Fibroblast of skin of left biceps (primary cell): ENCODE measurements at places on chromosomes 6 and 20.

GRCh38 chr20:1588533-1589460 lies 31.0 kb downstream of the SIRPB1 start:
- no peak for DNase-seq

DNA sequence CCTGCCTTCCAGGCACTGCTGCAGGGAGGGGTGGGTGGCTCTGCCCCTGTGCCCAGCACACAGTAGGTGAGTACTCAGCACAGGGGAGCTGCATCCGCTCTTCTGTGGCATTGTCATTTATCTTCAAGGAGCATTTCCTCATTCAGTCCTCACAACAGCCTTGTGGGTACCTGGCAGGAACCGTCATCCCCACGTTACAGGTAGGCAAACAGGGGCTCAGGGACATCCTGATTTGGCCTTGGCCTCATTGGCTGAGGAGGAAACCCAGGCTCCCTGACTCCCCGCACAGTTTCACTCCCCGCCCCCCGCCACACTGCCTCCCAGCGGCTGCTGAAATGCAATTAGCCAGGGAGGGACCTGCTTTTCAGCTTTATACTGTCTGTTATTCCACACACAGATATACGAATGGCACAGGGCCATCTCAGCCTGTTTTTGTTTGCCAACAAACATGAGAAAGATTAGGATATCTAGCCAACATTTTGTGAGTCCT lies 24.2 kb upstream of the PNPLA1 start:
- no peak for DNase-seq

GRCh38 chr6:101393829-101394251 lies 332 bp downstream of the GRIK2 start:
- DNase-seq = no peak

DNA sequence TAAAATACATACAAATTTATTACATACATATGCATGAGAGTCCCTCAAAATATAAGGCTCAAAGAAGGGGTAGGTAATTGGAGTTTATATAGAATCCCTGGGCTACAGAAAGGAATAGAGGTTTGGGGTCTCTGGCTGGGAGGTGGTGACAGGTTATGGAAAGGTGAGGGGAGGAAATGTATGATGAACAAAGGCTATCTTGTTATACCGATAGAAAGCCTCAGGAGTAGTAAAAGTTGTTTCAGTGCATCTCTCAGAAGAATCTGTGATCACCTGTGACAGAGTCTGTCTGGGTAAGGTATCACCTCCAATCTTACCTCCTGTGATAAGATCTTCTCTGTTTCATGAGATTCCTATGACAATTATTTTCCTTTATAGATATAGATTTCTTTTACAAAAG lies 252.9 kb upstream of the AGPAT4 start:
- DNase-seq = no peak

GRCh38 chr20:4465855-4466545 lies 255.7 kb upstream of the PRND start:
- DNase-seq = no peak

GRCh38 chr6:15254070-15254975 lies 8.5 kb downstream of the JARID2 start:
- no peak for DNase-seq

DNA sequence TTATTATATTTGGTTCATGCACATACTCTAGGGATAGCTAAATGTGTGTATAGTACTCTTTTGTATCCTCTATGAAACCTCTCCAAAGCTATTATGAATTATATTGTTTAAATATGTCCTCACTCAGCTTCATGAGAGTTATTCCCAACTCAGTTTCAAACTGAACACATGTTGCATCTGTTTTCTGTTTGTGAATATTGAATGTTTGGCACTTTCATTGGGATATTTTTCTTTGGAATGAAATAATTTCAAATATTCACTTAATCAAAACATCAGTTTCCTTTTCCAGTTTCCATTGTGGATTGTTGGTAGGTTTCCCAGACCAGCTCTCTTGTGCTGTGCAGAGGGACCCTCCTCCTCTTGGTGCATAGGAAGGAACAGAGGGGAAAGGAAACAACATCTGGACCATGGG lies 46.6 kb downstream of the HDAC2 start:
- DNase-seq = peak; percentile 73

GRCh38 chr6:23672737-23673136 lies 453.3 kb upstream of the NRSN1 start:
- no peak for DNase-seq

GRCh38 chr6:46130666-46131065 lies 877 bp downstream of the ENPP4 start:
- no peak for DNase-seq

- DNase-seq = no peak
These were observed 30.6 kb downstream of the TMEM14B start for GRCh38 chr6:10778230-10778629.

DNA sequence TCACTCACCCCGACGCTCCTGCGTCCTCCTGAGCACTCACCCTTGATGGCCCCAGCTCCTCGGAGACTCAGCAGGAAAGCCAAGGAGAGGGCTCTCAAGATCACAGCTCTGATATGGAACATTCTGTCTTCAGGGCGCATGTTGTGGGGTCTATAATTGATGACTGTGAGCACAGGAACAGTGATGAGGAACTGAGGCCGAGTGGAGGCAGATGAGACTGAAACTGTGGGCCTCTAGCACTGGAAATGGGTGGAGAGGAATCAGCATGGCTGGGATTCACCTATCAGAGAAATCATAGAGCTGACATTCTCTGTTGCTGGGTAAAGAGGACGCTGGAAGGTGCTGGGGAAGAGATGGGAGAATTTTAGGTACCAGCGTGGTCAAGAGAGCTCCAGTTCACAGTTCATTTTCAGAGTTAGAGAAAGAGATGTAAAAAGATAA lies at the start of gene HLA-DPA1:
Gene HLA-DPA1 (minus strand): TSS at position 219 of the 441 bp plus-strand sequence.
- no peak for DNase-seq

DNA sequence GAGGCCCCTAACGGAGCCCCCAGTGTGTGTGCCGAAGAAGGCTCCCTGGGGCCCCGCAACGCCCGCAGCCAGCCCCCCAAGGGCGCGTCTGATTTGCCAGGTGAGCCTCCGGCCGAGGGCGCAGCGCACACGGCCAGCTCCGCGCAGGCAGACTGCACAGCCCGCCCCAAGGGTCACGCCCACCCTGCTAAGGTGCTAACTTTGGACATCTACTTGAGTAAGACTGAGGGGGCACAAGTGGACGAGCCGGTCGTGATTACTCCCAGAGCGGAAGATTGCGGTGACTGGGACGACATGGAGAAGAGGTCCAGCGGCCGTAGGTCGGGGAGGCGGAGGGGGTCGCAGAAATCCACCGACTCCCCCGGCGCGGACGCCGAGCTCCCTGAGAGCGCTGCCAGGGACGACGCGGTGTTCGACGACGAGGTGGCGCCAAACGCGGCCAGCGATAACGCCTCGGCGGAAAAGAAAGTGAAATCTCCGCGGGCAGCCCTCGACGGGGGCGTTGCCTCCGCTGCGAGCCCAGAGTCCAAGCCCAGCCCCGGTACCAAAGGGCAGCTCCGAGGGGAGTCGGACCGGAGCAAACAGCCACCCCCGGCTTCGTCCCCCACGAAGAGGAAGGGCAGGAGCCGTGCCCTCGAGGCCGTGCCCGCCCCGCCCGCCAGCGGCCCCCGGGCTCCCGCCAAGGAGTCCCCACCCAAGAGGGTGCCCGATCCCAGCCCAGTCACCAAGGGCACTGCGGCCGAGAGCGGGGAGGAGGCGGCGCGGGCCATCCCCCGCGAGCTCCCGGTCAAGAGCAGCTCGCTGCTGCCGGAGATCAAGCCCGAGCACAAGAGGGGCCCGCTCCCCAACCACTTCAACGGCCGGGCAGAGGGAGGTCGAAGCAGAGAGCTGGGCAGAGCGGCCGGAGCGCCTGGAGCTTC lies 117.0 kb downstream of the RTN4IP1 start:
- no peak for DNase-seq

- DNase-seq = no peak
These were observed 108.6 kb downstream of the ESR1 start for GRCh38 chr6:151916075-151916474.

DNA sequence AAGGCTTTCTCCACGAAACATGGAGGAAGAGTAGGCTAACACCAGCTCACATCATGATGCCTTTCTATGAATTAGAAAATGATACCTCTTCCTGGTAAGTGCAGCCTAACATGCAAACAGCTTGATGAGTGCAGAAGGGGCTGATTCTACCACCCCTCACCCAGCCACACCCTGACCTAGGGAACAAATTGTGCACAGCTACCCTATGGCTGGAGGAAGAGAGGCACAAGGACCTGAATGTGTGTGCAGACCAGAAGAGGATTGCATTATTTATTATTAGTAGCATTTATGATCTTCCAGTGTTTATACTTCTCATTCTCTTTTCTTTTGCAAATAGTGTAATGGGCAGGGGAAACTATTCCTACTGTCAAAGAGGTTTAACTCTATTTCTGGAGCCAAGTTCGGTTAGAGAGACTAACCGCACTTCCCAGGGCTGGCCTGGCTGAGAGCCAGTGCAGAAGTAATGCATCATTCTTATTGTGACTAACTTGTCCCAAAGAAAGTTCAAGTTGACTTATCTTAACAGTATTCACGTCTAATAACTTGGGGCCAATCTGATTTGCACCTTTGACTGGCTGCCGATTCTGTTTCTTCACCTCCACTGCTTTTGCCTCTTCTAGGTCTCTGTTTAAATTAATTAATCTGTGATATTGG lies 237.5 kb downstream of the CD83 start:
- DNase-seq = peak; percentile 78

GRCh38 chr6:224350-224749 lies 67.9 kb upstream of the DUSP22 start:
- no peak for DNase-seq

DNA sequence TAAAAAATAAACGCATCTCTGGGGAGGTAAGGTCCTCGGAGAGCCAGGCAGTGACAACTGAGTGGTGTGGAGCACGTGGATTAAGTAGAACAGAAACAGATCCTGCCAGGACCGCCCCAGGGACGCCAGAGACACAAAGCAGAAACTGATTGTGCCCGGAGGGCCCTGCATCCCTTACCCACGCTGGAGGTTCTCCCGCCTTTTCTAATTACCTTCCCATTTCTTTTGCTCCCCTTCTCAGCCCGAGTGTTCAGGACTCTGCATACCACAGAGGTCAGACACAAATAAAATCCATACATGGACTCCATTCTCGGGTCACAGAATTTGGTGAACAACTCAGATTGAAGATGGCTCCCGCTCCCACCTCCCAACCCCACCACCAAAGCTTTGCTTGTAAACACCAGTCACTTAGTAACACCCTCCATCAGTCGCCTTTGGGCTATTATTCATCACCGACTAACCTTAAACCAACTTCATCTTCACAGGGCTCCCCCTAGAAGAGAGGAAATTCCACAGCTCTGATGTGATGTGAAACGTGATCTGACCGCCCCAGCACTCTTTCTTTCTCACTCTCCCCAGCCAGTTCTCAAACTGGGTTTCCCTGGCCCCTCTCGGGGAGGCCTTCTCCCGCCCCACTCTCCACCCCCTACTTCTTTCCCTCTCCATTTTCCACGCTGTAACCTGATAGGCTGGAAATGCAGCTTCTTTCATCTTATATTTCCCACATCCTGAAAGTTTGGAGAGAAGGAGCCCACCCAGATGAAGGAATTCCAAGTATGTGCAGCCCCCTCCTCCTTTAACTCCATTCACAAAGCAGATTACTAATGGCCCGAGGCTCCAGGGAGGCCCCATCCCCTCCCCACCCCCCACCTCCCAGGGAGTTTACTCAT lies 32.5 kb upstream of the PIM1 start:
- peak; percentile 99 for DNase-seq

DNA sequence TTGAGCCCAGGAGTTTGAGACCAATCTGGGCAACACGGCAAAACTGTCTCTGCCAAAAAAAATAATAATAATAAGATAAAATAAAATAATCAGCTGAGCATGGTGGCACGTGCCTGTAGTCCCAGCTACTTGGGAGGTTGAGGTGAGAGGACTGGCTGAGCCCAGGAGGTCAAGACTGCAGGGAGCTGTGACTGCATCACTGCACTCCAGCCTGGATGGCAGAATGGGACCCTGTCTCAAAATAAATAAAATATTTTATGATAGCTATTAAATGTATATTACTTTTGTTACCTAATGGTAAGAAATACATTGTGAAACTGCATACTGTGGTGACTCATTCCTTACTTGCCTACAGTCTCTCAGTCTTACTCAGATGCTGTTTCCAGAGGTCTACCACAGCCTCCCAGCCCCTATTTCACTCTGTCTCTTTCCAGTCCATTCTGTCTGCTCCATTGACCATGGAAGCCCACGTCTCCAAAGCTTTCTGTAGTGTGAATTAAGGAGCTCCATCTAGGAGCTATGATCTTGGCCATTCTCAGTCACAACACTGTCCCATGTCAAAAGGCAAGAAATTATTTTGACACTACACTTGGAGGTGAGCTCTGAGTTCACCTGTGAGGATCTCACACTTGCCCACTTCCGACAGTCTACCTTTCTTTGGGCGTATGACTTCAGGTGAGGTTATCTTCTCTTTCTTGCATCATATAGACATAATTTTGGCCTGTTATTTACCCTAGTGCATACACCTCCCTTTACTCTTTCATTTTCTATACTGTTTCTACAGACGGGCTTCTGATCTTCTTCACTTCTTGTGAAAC lies 22.4 kb upstream of the SNX9 start:
- no peak for DNase-seq

GRCh38 chr6:21777846-21778245 lies 184.3 kb downstream of the SOX4 start:
- no peak for DNase-seq

- DNase-seq = no peak
These were observed 38.9 kb downstream of the SNRNP48 start for GRCh38 chr6:7628909-7629308.

GRCh38 chr6:163741743-163742363 lies 327.3 kb downstream of the QKI start:
- no peak for DNase-seq

DNA sequence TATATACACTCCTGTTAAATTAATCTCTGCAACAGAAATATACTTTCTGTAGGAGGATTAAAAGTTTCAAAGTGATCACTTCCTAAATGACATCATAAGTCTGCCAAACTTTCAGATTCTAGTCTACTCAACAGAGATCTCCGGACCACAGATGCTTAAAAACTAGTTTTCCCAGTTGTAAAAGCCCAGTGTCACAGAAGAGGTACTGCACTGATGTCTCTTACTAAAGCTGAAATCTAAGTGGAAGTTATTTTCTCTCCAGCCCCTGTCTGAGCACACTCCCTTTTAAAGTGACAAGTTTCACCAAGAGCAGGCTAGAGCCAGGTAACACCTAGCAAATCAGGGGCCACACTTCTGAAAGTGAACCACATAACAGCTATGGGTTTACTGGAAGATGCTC lies 71.6 kb upstream of the DST start:
- no peak for DNase-seq

DNA sequence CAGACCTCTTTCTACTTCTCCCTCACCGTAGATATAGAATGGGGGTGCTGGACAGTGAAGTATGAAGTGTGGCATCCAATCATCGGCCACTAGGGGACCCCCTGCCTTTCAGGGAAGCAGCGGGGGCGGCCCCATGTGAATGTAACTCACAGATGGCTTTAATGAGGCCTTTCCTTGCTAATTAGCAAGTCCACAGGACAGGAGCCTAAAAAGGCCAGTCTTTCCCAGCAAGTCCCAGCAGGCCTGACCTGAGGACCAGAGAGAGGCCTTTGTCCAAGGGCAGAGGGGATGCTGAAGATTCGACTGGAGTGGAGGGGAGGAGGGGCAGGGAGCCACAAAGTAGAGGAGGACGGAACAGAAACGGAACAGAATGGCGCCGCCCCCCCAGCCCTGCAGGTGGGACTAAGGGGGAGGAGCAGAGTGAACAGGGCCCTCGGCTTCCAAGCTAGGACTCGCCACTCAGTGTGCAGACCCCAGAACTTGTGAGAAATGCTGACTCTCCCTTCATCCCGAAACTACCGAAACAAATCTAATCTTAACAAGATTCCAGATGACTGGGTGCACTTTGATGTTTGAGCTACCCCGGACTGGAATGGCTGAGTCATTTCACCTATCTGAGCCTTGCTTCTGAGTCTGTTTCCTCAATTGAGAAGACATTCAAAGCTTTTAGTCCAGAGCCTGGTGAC lies 5.8 kb downstream of the C6orf132 start:
- DNase-seq = no peak
